ENCODE measurements at places on chromosomes 11 and 22.

DNA sequence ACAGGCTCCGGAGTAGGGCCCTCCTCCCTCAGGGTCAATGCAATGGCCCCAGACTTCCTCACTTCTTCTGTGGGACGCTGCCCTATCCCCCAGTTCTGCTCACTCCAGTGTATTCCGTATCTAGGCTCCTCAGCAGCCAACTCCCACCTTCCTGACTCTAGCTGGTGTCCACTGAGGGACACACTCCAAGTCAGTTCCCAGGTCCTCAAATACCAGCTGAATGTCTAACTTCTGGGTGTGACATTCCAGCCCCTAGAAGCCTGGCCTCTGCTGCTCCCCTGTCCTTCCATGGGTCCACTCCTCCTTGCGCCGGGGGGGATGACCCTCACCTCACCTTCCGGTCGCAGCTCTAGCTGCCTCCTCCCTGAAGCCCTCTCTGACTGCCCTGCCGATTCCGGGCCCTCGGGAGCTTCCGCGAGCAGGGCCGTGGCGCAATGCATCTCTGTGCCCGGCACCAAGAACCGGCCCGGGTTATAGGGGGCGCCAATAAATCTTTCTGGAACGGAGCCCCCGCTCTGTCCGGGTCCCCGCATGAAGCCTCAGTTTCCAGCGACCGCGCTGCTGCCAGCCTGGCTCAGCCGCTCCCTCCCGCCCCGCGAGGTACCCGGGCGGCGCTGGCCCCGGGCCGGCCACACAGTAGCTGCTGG lies 15.4 kb downstream of the BAD start:
- DNase-seq, result no peak

DNA sequence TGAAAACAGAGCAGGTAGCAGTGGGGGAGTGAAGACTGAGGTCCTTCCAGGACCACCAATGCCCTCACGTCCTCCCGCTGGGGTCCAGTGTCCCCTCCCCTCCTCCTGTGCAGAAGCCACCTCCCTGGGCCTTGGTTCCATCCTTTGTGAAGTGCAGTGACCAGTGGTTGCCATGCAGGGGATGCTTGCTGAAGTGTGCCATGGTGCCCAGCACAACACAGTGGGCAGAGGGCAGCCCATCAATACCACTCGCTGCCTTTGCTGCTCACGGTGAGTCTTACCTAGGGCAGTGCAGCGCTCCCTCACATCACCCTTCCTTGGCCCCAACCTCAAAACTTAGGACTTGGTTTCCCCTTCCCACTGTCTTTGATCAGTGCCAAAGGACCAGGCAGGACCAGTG lies 12.9 kb downstream of the MYEOV start:
- DNase-seq, result no peak

DNA sequence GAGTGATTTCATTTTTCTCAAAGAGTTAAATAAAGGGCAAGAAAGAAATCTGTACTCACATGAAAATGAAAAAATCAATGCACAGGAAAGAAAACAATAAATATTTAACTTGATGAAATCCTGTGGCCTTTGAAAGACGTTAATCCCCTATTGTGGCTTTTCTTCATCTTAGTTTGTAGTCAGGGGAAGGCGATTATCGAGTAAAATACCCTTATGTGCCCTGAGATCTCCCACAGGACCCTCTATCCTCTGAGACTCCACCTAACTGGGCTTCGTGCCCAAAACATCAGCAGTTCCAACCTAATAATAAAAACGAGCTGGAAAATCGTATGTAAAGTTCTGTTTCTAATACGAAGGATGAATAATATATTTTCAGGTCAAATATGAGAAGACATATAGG lies 208.2 kb upstream of the ZC3H12C start:
- DNase-seq, result no peak

DNA sequence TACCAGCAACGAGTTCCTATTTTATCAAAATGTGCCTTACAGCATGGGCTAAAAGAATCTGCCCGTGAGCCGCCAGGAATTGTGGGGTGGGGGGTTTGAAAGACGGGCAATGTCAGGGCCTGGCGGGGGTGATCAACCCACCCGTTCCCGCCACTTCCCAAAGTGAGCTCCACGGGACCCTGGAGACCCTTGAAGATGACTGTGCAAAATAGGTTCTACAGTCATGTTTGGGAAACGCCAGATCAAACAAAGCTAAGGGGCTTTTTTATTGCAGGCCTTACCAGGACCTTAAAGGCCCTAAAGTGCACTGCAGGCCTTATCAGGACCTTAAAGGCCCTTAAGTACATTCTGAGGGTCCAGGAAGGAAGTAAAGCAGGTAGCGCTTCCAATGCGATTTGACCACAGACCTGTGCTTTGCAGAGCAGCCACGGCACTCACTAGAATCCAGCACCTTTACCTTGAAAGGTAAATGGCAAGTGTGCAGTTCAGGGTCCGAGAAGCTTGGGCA lies 404.1 kb downstream of the SHANK2 start:
- no peak for DNase-seq
